ENCODE measurements at places on chromosomes 7 and 10.

DNA sequence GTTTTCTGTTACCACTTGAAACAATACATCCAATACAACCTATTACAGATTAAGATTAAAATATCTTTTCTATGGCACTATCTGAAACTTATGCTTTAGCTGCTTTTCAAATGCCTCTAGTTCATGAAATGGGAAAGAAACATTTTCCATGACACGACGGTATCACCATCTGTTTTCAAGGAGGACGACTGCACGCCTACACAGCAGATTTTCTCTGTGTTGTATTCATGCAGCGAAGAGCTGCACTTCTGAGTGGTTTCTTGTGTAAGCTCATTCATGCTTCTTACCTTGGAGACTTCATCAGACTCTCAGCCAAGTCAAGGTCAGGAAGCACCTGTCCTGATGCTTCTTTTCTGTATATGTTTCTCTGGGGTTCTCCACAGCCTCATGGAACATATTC is 179.2 kb downstream of the DYNC1I1 start:
- DNase-seq: no peak

DNA sequence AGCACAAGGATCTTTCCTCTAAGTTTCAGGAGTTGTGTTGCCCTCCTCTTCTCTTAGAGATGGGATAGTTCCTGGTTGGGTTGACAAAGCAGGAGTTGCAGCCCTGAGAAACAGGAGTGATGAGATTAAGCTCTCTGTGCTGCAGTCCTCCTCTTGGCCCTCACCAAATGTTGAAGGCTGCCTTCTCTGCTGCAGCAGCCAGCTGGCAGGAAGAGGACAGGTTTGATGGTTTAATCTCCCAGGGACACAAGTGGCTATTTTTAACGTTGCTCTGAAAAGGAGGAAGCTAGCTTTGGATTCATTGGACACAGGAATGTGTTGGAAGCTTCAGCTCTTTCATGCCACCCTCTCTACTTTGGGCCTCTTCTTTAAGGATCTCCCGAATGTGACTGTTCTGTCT is 9.4 kb downstream of the STRIP2 start:
- DNase-seq: no peak

GRCh38 chr7:124784879-124785818 is 19.6 kb upstream of the GPR37 start:
- peak; percentile 47 for DNase-seq

DNA sequence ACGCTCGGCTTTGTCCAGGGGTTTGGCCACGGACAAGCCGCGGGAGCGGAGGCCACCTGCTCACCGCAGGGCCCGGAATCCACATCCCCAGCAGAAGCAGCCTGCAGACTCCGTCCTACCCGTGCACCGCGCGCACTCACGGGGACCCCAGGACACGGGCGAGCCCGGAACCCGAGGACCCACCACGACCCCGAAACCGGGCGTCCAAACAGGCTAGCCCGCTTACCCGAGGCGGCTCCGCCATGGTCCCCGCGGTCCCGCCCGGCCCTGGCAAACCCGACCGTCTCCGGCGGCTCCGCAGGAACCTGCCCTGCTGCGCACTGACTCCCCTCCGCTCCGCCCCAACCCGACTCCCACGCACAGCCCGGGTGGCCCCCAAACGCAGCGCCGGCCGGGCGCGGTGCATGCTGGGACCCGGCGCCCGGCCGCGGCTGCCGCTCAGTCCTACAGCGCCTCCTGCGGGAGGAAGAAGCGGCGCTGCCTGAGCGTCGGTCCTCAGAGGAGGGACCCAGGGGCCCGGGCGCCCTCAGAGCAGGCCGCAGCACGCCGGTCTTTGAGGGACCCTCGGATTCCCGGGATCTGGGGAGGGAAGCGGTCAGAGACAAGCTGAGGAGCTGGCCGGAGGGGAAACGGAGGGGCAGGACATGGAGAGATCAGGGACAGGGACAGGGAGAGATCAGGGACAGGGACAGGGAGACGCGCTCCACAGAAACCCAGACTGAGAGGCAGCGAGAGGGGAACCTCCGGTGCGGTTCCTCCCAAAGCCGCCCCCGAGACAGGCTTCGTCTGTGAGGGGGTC is at the start of gene ZNF786:
Gene ZNF786, minus strand, starts transcription at position 322 of the 799 bp plus-strand sequence. Its CDS starts 78 bp downstream, at position 244.
- DNase-seq: peak; percentile 62

DNA sequence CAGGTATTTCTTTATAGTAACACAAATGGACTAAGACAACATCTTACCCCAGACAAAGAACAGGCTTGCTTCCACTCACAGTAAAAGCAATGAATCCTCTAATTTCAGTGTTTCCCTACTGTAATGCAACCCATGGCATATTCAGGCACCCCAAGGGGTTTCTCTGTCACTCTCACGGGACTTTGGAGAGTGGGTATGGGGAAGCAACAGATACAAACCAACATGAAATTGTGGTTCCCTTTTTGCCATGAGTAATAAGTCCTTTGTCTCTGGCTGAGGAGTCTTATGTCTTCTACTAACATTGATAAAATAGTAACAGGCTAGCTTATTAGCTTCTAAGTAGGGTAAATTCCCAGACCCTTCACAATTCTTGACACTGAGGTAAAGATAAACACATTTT is 51.4 kb upstream of the AOAH start:
- no peak for DNase-seq

GRCh38 chr7:87474533-87475358 is 734 bp downstream of the ABCB4 start:
- no peak for DNase-seq

GRCh38 chr10:48251152-48251524 is 23.4 kb downstream of the FRMPD2 start:
- DNase-seq: no peak

- no peak for DNase-seq
Observed at GRCh38 chr7:50149369-50149768, 56.3 kb upstream of the ZPBP start.

GRCh38 chr7:33714208-33714607 is 191.1 kb upstream of the BMPER start:
- DNase-seq: no peak

GRCh38 chr10:128812000-128812399 is 655.0 kb upstream of the MGMT start:
- no peak for DNase-seq

- DNase-seq: no peak
Observed at GRCh38 chr10:44512431-44513022, 127.6 kb upstream of the CXCL12 start.

GRCh38 chr7:105650382-105650970 is 69.2 kb upstream of the EFCAB10 start:
- no peak for DNase-seq

DNA sequence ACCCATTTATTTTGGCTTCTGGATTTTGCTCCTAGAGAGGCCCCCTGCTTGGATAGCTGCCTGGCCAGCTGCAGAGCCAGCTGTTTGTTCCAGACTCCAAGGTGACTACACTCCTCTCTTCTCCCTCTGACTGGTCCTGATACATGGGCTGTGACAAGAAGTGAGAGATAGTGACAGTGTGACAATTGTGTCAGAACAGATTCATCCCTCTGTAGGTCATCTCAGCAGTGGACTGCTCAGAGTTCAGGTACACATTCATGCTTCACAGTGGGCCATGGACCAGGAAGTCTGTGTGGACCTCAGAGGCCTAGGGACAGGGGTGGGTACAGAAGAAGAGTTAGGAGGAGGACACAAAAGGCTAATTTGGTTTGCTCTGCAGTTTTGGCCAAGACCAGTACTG is 188.2 kb upstream of the MKLN1 start:
- no peak for DNase-seq

GRCh38 chr7:142563470-142563869 is 185.8 kb upstream of the PRSS1 start:
- DNase-seq: no peak

GRCh38 chr10:46296641-46297141 is 9.9 kb downstream of the ANTXRL start:
- DNase-seq: no peak

GRCh38 chr7:74236284-74236683 is 17.9 kb downstream of the RFC2 start:
- DNase-seq: no peak

GRCh38 chr10:101880232-101880573 is 36.6 kb upstream of the KCNIP2 start:
- DNase-seq: no peak

- no peak for DNase-seq
Observed at GRCh38 chr10:126945351-126946030, 40.3 kb downstream of the DOCK1 start.

- DNase-seq: no peak
Observed at GRCh38 chr7:44151956-44152355, 10.8 kb upstream of the MYL7 start.

DNA sequence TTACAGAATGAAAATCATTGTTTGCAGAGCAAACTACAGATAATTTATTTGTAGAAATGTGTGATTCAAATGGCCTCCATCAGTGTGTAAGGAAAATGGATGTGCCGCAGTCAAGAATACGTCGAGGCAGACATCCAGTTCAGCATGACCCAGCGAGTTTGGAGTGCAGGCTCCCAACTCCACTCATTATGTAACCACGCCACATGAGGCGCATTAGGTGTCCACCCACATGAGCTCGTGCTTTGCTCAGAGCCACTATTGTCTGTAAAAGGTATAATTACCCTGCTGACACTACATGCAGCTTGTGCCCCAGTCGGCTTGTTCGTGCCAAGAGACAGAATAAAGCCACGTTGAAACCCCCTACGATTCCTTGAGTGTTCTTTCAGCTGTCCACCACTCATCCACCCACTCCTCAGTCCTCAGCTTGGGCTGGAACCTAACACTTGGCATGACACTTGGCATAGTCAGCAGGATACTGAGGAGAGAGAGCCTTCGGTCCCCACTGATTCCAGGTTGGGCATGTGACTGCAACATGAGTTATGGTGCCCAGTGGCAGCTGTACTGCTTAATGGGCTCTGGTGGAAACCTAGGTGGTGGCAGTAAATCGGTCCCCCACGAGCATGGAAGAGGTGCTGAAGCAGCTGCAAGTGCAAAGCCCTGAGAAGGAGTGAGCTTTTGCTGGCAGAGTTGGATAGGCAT is 102.7 kb downstream of the BICC1 start:
- DNase-seq: no peak

- no peak for DNase-seq
Observed at GRCh38 chr10:98363220-98363619, 51.8 kb downstream of the PYROXD2 start.

- DNase-seq: no peak
Observed at GRCh38 chr7:151799506-151799905, 77.4 kb downstream of the PRKAG2 start.

GRCh38 chr10:108582888-108583287 is 1340.4 kb downstream of the XPNPEP1 start:
- no peak for DNase-seq

DNA sequence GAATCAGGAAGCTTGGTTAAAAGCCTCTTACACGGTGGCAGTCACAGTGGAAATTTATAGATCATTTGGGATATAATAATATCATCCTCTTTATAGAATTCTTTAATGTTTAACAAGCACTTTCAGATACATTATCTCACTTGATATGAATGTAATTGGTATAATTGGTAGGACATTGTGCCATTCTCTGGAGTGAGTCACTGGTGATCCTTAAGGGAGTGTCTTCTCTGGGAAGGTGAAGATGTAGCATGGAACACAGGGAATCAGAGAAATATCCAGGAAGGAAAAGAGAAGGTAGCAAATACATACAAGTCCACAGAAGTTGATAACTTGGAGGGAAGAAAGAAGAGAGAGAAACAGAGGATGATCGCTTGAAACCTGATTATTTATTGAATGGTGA is 9.8 kb downstream of the PTPRZ1 start:
- no peak for DNase-seq

DNA sequence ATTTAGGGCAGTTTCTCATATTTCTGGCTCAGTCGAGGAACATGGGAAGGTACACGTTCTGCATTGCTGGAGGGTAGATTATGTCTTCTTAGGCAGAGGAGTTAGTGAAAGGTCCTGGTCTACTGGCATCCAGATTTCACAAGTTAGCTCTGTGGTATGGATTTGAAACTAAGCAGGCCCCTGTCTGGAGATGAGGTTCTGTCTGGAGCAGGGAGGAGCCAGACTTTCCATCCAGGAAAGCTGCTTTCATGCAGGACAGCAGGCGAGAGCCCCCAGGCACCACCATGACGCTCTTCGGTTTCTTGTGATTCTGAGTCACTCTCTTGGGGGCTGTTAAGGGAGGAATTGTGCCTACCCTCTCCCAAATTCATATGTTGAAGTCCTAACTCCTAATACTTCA is 184.3 kb downstream of the KIAA1217 start:
- no peak for DNase-seq

- no peak for DNase-seq
Observed at GRCh38 chr10:80207768-80208370, 2.5 kb upstream of the ANXA11 start.

DNA sequence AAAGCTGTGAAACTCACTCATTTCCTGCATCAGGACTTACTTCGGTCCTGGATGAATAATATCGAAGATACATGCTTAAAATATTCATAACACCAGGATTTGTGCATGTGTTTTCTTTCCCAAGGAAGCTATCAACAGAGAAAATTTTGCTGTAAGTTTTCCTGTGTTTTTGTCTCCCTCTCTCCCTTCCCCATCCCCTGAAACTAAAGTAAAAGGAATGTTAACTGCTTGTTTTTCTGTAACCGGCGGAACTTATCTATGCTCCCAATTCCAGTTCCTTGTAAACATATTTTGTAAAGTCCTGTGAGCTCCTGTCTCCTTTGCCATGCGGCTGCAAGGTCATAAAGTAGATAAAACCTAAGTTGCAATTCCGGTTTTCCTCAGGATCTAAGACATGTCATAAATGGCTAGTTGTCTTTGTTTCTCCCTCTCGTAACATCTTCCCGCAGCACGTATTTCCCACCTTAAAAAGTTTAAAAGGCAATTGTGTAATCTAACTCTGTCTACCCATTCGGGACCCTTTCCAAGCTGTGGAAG is 79.0 kb upstream of the POM121L12 start:
- DNase-seq: no peak

DNA sequence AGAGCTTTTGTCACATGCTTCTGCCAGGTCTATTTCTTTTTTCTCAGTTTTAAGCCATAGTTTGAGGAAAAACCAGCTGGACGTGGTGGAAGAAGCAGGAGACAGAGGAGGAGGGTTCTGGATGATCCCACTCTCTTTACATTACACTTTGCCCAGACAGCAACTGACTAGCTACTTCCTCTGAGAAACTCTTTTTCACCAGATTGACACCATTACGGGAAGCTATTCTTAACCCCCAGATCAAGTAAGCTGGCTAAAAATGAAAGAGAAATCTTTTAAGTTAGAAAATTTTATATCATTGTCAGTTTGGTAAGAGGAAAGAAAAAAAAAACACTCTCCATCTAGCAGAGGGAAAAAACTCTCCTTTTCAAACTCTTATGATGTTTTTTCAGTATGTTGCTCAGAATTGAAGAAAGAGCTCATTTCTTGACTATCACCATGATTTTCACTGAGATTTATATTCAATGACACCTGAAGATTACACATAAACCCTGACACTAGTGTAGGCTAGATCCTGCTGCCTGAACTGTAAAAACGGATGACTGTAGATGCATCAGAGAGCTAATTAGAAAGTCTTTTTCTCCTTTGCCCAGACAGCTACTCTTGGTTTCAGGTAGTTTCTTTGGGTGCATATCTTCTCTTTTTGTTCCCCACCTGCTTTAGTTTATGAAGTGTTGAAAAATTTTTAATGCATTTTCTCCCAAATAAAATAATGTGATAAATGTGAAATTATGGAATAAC is 203.1 kb downstream of the TFEC start:
- DNase-seq: no peak
